ENCODE measurements at places on chromosomes 1 and 21.
A peak's percentile ranks its signal among the peaks of the same experiment; 100 is the strongest.

DNA sequence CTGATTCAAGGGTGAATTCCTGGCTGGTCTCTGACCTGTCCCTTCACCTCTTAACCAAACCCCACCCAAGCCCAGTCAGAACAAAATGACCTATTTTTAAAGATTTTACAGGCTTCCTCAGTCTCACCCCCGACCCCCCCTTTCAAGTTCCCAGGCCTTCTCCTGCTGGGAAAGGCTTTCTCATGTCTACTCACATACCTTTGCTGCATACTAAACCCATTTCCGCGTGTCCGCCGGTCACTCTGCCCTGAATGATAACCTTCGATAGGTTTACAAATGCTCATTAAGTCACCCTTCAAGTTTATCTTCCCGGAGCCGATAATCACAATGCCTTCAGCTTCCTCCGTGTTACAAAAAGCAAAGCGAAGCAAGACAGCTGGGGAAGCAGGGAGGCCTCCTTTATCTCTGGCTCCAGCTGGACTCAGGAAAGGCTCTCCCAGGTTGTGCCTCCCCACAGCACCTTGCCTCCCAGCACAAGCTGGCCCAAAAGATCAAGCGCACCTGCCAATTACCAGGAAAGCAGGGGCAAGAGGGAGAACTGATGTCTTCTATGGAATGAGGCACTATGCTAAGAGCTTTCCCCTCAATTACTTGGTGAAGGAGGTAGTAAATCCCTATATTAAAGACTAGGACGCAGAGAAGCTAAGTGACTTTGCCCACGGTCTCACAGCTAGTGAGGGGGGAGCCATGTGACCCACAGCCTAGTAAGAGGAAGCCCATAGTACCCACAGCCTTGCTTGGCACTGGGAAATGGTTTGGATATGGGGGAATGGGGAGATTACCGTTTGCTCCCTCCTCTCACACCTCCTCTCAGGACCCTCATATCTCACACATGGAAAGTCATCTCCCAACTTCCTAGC lies 15.9 kb downstream of the SMIM12 start:
- DNase-seq = no peak

- no peak for DNase-seq
Measured at GRCh38 chr1:46342677-46343350, 2.2 kb downstream of the NSUN4 start.

GRCh38 chr1:228417061-228417460 lies 400 bp upstream of the TRIM17 start:
- DNase-seq = no peak

- DNase-seq = no peak
Measured at GRCh38 chr1:107997866-107998265, 32.9 kb upstream of the VAV3 start.

DNA sequence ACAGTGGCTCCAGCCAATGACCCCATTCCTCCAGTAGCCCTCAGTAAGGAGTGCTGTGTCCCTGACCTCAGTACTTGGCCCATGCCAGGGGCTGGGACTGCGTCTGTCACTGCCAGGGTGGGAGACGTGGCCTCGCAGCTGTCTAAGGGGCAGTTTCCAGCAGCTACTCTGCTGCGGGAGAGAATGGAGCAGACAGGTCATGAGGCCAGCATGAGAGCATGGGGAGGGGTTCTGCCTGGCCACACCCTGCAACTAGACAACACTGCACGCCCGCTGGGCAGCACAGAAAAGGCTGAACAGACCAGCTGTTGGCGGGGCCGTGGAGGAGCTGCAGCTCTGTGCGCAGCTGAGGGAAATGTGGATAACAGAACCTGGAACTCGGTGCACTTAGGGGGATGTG lies 91.6 kb upstream of the COL6A1 start:
- DNase-seq = no peak

GRCh38 chr1:213669964-213670691 lies 317.6 kb upstream of the PROX1 start:
- peak; percentile 25 for DNase-seq

- DNase-seq = no peak
Measured at GRCh38 chr1:21077085-21077484, 99.6 kb downstream of the EIF4G3 start.

DNA sequence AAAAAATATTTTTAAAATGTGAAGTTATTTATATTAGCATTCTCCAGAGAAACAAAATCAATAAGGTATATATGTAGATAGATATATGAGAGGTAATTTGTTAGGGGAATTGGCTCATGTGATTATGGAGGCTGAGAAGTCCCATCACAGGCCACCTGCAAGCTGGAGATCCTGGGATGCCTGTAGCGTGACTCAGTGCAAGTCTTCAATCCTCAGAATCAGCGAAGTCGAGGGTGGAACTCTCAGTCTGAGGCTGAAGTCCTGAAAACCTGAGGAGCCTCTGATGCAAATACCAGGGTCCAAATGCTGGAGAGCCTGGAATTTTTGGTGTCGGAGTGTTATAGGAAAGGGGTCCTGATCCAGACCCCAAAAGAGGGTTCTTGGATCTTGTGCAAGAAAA lies 658.5 kb downstream of the USP25 start:
- no peak for DNase-seq

DNA sequence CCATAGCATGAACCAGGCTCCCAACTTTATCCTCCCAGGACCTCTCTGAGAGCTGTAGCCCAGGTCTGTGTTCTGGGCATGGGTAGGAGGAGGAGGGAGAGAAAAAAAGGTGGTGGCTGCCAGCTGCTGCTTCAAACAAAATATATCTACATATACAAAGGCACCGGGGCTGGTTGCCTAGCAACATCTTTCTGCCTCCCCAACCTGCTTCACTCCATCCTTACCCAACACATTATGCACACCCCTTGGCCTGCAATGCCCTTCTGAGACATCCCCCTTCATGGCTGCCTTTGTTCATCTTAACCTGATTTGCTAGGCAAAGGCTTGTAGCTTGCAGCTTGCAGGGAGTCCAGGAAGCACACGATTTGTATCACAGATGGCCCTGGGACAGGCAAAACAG lies 27.2 kb upstream of the ATP1A1 start:
- DNase-seq = peak; percentile 73

DNA sequence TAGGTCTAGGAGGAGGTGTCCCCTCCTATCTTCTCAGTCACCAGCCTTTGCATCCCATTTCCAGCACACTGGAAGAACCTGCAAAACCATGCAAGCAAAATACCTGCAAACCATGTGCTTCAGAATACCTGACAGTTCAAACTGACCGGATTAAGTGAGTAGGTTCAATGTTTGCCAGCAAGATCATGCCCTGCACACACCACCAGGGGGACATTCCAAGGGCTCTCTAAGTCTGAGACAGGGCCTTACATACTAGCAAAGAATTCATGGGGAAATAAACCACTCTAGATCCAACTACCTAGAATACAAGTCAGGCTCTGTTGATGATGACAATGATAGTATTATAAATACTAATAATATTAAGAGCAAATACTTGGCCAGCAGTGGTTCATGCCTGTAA lies 27.6 kb downstream of the INPP5B start:
- DNase-seq = no peak

- DNase-seq = no peak
Measured at GRCh38 chr1:9510130-9510529, 29.1 kb upstream of the SLC25A33 start.

- DNase-seq = no peak
Measured at GRCh38 chr21:26835027-26835713, 10.0 kb downstream of the ADAMTS1 start.

GRCh38 chr1:228691211-228691610 lies 44.1 kb upstream of the RHOU start:
- no peak for DNase-seq

GRCh38 chr1:1144122-1144842 lies 28.4 kb upstream of the C1orf159 start:
- peak; percentile 75 for DNase-seq

- DNase-seq = no peak
Measured at GRCh38 chr21:31910074-31910470, 37.3 kb downstream of the HUNK start.

GRCh38 chr1:32701421-32701911 lies 1.1 kb downstream of the SYNC start:
- no peak for DNase-seq

GRCh38 chr1:44012941-44013609 lies 18.2 kb downstream of the SLC6A9 start:
- no peak for DNase-seq

DNA sequence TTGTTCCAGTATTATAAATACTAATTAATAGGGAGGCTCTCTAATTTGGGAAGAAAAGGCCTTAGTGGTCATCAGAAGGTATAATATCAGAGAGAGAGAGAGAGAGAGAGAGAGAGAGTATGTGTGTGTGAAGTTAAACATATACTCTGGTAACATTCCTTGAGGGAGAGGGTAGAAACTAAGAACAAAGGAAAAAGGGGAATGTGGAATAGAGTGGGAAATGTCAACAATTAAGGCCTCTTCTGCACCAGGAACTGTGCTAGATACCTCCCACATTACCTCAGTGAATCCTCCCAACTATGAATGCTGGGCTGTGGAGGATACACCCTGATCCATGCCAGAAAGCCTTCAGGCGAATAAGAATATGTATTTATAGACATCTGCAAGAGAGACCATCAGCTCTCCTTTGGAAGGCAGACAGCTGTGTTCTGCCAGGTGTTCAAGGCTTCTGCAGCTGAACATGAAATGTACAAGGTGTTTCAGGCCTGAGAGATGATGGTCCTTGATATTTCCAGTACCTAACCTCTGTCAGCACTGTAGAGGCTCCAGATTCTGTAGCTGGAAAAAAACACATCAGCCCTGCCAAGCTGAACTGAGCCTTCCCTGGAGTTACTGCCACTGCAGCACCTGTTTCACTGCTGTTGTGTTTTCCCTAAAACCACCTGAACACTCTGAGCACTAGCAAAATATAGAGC lies 29.1 kb downstream of the TBX15 start:
- DNase-seq = no peak

GRCh38 chr1:104933846-104934245 lies 1184.1 kb downstream of the AMY1C start:
- no peak for DNase-seq

- DNase-seq = no peak
Measured at GRCh38 chr1:44025816-44026215, 5.4 kb downstream of the SLC6A9 start.

DNA sequence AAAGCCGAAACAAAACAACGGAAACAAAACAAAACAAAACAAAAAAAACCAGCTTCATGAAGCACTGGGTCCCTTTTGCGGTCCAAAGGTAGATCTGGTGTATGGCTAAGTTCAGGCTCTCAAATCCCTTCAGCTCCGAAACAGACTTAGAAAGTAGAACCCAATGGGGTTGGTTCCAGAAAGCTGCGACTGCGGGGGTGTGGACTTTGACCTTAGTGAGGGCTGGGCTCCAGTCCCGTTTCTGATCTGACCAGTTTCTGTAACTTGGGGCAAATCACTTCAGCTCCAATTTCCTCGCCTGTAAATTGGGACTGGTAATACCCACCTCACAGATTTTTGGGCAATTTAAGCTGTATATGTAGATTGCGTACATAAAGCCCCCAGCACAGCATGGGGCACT lies 105.2 kb downstream of the ZSCAN20 start:
- no peak for DNase-seq

GRCh38 chr1:246510147-246511030 lies 3.3 kb upstream of the SMYD3 start:
- no peak for DNase-seq

- DNase-seq = no peak
Measured at GRCh38 chr1:199279067-199279466, 640.2 kb downstream of the PTPRC start.

DNA sequence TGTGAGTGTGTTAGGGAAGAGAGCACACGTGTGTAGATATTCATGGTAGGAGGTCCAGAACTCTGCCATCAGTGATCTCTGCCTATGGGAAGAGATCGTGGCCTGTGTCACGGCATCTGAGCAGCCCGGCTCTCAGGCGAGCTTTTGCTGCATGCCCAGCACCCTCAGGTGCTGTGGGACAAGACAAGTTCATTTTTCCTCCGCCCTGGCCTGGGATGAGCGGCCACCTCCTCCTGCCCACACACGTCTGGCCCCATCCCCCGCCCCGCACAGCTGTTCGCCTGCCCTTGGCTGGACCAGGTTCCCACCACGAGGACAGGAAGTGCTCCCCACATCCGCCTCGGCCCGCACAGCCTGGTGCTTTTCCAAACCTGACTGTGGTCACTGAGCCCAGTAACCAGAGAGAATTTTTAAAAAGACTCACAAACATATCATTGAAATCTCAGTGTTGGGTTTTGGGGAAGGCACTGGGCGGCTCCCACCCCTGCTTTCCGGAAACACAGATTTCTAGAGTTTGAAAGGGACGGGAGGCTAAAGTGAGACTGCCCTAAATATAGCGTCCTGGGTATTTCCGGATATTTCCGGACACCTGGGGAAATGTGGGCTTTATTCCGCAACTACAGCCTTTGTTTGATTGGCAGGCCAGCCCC lies 18.0 kb downstream of the BMP8A start:
- no peak for DNase-seq

DNA sequence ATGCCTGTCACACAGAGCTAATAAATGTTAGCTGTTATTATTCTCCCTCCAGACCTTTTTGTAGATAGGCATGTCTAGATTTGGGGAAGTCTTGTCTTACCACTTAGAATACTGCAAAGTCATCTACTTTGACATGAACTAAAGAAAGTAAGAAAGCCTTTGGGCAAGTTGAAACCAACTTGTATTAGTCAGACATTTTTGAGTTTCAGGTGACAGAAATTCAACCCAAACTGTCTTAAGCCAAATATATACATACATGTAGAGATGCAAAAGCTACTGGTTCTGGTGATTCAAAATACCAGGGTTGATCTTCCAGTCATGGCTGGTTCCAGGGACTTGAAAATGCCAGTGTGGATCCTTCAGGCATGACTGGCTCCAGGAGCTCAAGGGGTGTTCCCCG lies 276.8 kb upstream of the TMEM51 start:
- DNase-seq = no peak

DNA sequence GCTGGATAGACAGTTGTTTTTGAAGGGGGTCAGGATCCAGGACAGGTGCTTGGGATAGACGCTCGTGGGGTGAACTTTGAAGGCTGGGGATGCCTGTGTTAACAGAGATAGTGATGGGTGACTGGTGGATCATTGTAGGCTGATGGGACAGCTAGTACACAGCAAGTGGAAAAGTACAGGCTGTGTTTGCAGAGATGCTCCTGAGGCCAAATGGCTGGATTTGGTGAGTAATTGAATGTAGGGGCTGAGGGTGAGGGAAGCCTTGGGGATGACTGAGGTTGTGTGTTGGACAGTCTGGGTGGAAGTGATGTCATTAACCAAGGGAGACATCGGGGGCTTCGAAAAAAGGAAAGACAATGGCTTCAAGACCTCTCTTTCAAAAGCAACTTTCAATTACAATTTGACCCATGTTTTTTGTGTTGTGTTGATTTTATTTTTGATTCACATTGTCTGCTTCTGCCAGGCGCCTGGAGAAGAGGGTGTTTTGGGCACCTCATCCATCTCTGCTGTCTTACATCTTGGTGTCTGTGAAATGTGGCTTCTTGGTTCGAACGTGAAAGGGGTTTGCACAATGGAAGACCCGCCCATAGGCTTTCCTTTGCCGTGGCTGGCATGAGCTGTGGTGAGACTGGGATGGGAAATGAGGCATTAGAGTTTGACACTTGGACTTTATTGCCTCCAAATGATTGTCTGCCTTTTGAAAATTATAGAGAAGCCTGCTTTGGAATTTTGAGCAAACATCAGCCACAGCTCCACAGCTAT lies 147.5 kb downstream of the FOXD2 start:
- no peak for DNase-seq

All from stimulated activated naive CD4-positive, alpha-beta T cell (primary cell).